ENCODE measurements at places on chromosomes 4 and X.

GRCh38 chr4:184389978-184390900 is 84.1 kb downstream of the IRF2 start:
- no peak for DNase-seq

- no peak for DNase-seq
Measured at GRCh38 chrX:134174273-134174660, 62.7 kb upstream of the CCDC160 start.

GRCh38 chrX:27336466-27337091 is 126.6 kb downstream of the PPP4R3C start:
- DNase-seq: no peak

- no peak for DNase-seq
Measured at GRCh38 chr4:109125084-109125483, 177.4 kb downstream of the COL25A1 start.

DNA sequence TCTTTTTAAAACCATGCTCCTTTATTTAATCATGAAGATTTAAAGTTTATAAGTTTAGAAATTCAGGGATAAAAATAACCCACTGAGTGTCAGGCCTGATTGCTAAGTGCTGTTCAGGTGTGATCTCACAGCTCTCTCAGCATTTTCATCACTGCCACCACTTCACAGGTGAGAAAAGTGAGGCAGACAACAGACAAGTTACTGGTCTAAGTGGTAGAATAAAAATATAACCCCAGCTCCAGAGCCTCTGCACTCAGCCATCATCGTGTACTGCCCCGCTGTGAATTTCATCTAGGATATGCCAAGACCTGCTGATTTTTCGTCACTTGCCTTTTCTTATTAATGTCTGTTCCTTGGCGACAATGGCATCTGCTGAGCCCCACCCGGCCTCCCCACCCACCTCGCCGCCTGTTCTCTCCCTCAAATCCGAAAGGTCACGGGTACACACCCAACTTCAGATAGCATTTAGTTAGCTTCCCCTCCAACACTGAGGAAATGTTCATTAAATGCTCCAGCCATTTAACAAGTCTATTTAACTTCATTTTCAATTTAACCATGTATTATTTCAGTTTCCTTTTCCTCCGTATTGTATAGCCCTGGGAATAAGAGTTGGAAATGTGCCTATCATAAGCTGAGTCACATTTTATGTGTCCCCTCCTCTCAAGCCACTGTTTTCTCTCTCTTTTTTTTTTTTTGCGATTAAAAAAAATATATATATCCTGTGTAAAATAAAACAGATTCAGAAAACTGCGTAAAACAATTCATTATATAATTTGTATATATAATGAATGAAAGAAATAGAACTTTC is 236.5 kb downstream of the CBR4 start:
- no peak for DNase-seq

GRCh38 chr4:1169171-1169671 is 3.2 kb downstream of the SPON2 start:
- DNase-seq: no peak

GRCh38 chrX:22542641-22543040 is 269.9 kb downstream of the CBLL2 start:
- no peak for DNase-seq

- no peak for DNase-seq
Measured at GRCh38 chr4:108384544-108384943, 215.8 kb upstream of the LEF1 start.

DNA sequence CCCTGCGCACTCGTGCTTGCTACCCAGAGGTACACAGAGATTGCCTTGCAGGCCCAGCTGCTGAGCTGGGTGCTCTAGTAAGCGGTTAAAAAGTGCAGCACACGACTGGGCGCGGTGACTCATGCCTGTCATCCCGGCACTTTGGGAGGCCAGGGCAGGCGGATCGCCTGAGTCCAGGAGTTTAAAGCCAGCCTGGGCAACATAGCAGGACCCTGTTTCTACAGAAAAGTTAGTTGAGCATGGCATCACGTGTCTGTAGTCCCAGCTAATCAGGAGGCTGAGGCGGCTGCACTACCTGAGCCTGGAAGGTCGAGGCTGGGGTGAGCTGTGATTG is 5.5 kb downstream of the UVSSA start:
- DNase-seq: no peak

Measured in stromal cell of bone marrow (primary cell).